ENCODE measurements at places on chromosomes 13 and 19. TPM values are rescaled to one million over a fixed set of nuclear protein-coding genes. Genes with fewer than 3 reads are reported as not detected.
A peak's percentile ranks its signal among the peaks of the same experiment; 100 is the strongest.

DNA sequence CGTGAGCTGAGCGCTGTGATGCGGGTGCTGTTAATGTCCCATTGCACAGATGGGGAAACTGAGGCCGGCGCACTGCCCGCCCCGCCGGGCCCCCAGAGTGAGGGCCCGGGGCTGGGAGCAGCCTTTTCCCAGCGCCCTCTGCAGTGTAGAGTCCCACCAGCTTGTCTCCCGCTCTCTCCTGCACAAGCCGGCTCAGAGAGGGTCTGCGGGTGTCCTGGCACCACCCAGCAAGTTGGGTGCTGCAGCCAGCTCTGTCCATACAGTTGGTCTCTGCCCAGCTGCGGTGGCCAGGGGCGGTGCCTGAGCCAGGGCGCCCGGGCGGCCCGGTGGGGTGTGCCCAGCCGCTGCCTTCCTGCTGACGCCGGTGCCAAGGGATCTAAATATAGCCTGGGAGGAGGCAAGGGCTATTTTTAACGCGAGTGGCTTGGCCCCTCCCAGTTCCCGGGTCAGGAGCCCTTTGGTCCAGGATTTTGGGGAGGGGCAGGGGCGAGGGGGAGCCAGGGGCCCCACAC is 19.3 kb downstream of the GADD45B start:
- no peak for DNase-seq

DNA sequence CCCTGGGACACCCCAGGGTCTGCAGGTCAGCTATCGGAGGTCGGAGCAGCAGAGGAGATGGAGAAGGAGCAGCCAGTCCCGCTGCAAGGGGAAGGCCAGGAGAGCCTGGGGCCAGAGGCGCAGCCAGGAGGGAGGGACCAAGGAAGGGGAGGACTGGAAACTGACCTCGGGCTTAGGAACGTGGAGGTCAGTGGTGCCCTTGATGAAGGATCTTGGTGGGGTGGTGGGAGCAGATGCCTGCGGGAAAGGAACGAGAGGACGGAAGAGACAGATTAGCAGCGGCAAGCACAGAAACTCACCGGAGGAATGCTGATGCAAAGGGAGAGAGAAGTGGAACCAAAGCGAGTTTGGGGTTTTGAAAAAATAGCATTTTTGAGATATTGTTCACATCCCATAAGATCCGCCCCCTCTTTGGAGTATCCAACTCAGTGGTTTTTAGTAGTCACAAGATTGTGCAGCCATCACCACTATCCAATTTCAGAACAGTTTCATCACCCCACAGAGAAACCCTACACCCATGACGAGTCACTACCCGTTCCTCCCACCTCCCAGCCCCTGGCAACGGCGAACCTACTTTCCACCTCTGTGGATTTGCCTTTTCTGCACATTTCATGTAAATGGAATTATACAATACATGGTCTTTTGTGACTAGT is 22.1 kb downstream of the PLEKHF1 start:
- DNase-seq, result no peak

DNA sequence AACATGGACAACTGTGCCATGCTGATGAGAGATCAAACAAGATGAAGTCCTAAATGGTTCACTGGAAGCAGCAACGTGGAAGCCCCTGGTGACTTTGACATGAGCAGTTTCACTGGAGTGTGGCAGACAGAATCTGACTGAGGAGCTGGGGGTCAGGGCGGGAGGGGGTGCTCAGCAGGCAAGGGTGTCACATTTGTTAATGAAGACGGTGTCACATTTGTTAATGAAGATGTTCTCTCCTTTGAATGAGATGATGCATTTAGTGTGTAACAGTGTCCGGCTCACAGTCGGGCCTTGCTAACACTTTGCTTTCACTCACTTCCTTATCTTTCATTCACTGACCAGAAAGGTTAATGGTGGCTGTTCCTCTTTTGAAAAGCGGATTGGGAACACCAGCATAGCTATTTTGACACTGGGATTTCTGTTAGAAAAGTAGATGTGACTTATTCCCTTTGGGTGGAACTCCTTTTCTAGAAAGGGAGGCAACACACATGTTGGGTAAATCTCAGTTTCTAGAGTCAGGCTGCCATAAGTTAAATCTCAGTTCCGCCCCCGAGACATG is 693.7 kb downstream of the UQCRFS1 start:
- no peak for DNase-seq

- no peak for DNase-seq
Observed at GRCh38 chr13:111482806-111483620, 162.6 kb downstream of the TEX29 start.

DNA sequence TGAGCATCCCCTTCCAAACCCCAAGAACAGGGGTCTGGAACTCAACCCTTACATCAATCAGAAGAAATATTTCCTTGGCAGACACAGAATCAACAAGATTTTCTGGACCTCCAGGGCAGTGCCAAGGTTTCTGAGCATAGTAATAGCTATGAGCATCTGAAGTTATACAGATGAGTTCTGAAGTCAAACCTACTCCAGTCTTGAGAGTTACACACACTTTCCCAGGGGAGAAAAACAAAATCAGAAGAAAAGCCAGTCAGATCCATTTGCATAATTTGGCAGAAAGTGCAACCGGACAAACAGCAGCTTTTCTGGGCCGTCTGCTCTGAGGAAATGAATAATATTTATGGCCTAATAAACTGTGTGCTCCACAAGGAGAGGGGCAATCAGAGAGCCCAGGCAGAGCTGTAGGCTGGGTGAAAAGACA is 93.1 kb downstream of the KL start:
- no peak for DNase-seq

- DNase-seq, result no peak
Observed at GRCh38 chr19:13718733-13719132, 45.6 kb upstream of the MRI1 start.

The TNFSF9 gene
- total RNA-seq, result 9.7 TPM

- no peak for DNase-seq
Observed at GRCh38 chr19:2110822-2111221, 14.1 kb downstream of the IZUMO4 start.

The TNFSF13B gene
- 3.4 TPM for total RNA-seq

The LRRC63 gene
- total RNA-seq, result 0.17 TPM

GRCh38 chr13:31965361-31966066 is 66.1 kb upstream of the FRY start:
- no peak for DNase-seq

DNA sequence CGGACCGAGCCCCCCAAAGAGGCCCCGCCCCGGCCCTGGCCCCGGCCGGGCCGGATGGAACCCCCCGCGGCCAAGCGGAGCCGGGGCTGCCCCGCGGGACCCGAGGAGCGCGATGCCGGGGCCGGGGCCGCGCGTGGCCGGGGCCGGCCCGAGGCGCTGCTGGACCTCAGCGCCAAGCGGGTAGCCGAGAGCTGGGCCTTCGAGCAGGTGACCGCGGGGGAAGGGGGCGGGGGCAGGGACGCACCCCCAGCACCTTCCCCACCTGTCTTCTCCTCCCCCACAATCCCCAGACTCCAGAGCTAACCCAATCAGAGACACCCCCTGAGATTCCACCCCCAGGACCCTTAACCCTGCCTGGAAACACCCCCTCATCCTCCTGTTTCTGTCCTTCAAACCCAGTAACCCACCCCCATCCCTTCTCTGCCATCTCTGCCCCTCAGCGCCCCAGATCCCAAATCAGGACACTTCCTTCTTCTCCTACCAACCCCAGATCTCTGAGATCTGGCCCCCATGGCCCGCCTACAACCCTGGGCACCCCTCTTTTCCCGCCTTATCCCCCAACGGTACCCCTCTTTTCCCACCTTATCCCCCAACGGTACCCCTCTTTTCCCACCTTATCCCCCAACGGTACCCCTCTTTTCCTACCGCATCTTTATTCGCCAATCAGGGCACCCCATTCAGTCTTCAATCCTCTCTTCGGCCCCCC is 505 bp downstream of the ZSWIM4 start:
- no peak for DNase-seq

The MEX3D gene
- total RNA-seq, result 15.0 TPM

- no peak for DNase-seq
Observed at GRCh38 chr19:35458731-35459391, 10.8 kb downstream of the FFAR2 start.

DNA sequence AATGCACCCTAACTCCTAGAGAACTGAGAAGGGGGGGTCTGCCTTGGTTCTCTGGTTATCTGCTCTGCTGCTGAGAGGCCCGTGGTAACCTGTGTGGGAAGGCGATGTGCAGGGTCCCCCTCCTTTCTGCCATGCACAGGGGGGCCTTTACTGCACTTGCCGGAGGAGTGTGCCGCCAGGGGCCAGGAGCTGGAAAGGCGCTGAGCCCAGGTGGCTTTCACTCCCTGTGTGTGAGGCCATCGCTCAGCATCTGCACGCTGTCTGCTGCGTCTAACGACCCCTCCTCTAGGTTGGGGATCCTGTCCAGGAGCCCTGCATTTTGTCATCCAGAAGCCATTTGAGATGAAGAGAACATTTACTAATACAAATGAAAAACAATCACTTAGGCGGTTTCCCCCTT is 37.0 kb upstream of the TEX29 start:
- DNase-seq, result no peak

The PNMA8B gene
- total RNA-seq, result not detected

DNA sequence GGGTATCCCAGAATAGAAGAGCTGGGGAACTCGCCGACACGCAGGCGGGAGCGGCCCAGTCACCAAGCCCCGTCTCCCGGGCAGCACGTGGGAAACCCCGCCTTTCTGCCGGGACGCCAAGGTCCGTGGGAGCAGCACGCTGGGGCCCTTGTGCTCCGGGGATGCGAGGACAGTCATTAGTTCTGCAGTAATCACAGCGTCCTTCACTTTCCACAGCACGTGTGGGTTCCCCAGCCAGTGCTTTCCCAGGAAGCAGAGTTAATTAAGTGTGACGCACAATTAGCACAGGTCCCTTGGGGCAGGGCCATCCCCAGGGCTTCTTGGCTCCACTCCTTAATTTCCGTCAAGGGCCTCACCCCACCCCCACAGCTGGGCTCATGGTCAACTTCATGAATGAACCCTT is 64.3 kb upstream of the C13orf46 start:
- no peak for DNase-seq

DNA sequence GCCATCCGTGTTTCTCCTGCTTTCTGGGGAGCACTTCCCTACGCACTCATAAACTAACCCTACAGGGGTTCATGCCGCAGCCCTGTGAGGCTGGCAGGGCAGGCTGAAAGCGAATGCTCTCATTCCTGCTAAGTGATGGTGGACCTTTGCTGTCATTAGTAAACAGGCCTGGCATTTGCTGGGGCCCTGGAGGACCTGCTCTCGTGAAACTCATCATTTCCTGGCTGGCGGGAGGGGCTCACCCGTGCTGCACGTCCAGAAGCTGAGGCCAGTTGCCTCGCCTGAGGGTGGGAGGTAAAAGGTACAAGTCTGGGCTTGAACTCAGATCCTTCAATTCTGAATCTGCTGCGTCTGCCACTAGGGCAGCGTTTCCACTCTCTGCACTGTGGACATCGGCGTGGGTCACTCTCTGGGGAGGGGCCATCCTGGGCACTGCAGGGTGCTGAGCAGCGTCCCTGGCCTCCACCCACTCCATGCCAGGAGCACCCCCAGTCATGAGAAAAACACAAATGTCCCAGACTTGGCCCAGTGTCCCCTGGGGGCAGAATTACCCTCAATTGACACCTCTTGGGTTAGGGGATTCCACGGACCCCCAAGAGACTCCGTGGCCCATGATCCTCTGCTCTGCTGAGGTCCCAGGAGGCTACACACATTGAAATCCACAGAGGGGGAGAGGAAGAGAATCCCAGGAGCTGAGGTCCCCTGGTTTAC is 7.0 kb downstream of the MOB3A start:
- DNase-seq, result no peak

The ZNF493 gene
- 12.6 TPM for total RNA-seq

DNA sequence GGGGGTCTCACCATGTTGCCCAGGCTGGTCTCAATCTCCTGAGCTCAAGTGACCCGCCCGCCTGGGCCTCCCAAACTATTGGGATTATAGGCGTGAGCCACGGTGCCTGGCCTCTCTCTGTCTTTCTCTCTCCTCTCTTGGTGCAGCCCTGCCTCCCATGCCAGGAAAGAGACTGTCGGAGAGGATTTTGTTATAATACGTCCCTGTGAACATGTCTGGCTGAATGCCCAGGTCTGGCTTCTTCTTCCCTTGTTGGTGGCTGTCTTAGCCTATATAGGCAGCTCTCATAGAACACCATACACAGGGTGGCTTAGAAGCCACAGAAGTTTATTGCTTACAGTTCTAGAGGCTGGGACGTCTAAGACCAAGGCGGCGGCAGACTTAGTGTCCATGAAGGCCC is 46.4 kb downstream of the PEX11G start:
- no peak for DNase-seq

DNA sequence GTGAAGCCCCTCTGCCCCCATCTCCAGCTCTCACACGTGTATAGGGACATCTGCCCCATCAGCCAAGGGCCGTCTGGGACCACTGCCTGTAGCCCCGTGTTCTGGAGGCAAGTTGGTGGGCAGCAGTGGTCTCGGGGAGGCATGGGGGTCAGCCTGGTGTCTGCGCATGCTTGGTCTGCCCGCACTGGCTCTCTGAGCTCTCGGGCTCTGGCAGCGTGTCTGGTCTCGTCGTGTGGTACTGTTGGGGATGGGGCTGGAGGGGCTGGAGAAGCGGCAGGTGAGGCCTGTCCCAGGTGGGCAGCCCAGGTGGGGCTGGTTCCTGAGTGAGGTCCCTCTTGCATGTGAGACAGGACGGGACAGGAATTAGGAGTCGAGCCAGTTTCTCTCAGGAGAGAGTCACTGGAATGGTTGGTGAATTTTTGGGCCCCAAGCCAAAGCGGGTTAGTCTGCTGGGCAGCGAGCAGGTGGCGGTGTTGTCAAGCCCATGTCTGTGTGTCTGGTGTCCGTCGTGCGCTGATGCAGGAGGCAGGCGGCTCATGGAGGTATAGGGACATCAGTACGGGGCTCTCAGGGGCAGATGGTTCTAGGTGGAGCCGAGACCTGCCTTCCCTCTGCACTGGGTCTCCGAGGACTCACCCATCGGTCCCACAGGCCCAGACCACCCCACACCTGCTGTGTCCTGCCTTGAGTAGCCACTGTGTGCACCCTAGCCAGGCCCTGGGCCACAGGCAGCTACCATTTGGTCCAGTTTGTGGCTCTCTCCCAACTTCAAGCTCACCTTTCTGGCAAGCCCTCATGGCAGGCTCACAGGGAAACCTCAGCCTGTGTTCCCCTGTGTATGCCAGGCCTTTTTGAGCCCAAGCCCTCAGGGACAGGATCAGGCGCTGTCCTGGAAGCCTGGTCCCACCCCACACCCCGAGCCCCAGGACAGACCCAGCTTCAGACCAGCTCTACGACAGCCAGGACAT is 18.2 kb downstream of the COMP start:
- no peak for DNase-seq

GRCh38 chr19:41263850-41264580 is at the start of gene HNRNPUL1:
Gene HNRNPUL1, plus strand, starts transcription at chr19:41264372. Its CDS starts 132 bp downstream, at chr19:41264504.
- DNase-seq, result peak; percentile 99

The POSTN gene
- total RNA-seq, result not detected

DNA sequence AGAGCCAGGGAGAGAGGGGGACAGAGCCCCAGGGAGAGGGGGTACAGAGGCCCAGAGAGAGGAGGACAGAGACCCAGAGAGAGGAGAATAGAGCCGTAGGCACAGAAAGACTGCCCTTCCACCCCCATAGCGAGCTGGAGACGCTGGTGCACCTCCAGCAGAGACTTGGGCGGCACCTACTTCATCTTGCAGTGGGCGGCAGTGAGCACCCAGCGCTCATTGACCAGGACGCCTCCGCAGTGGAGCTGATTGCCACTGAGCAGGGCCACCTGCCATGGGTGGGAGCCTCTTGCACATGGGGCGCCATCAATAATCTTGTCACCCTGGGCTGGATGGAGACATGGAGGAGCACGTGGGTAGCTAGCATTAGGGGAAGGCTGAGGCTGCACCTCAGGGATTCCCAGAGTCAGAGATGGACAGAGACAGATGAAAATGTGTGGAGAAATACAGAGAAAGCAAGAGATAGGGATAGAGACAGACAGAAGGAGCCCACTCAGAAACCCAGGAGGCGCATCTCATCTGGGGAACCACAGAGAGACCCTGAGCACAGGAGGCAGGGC is 2.0 kb downstream of the KLK7 start:
- no peak for DNase-seq

The ZFP14 gene
- 1.7 TPM for total RNA-seq

GRCh38 chr19:6674868-6675305 is 4.9 kb upstream of the TNFSF14 start:
- DNase-seq, result peak; percentile 84
